Activated T-helper 1 cell treated with Interleukin-2 at 50 U/mL for 16 hours (primary cell): ENCODE measurements at places on chromosomes 5 and 9.

GRCh38 chr9:36995927-36996705 lies 38.0 kb downstream of the PAX5 start:
- DNase-seq = peak; percentile 29

DNA sequence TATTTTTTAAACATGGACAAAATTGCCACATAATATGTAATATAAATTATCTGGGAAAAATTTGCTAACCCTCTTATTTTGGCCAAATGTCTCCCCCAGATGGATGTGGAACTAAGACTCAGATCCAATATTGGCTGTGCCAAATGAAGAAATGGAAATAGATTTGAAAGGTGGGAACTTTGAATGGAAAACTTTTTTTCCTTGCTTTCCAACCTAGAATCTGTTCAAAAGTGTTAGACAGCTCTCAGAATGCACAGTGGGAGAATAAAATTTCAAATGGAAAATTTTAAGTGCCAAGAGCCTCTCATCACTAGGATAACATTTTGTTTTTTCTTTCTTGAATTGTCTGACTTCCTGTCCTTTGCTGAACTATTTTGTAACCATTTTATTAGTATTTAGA lies 142.6 kb upstream of the GAS1 start:
- DNase-seq = no peak

DNA sequence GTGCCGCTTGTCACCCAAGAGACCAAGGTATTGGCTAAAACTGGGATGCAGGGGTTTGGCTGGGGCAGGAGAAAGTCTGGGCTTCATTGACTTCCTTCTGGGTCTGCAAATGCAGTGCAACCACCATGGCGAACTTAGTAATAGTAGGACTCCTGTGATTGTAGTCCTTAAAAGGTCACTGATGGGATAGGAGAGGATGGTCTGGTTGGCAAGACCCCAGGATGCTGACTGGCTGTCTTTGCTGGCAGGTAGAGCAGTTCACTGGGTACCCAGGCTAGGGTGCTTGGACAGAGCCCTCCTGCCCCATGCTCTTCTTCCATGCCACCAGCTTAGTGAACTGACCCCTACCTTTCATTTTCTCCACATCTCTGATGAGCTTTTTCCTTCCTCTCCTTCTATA lies 37.2 kb downstream of the ANGPTL2 start:
- no peak for DNase-seq

DNA sequence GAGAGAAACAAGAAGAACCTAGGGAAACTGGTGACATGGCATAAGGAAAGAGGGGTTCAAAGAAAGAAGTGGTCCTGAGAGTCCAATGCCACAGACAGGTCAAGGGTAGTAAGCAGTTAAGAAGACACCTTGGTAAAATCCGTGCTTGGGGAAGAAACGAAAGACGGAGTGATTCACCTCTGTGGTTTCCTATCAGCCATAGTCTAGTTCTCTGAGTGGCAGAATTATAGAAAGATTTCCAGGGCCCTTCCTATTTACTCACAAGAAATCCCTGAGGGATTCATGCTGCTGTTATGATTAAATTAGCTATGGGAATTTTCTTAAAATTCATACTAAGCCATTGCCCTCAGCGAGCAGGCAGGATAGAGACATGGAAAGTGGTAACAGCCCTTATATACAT lies 31.7 kb downstream of the IL33 start:
- no peak for DNase-seq

GRCh38 chr5:109177227-109177626 lies 232.5 kb downstream of the PJA2 start:
- no peak for DNase-seq

DNA sequence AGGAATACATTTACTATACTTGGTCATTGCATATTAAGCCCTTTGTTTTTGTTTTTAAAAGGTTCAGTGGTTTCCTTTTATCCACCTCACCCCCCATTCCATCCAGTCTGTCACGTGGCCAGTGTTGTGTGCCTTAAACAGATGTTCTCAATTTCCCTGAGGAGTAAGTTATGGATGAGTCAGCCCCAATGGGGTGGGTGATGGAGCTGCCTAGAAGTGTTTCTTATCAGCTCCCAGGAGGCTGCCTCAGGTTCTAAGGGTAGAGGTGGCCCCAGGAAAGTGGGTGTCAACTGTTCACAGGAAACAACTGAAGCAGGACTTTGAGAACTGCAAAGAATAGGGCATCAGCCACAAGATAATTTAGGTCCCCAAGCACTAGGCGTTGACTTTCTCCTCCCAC lies 41.1 kb downstream of the ACTBL2 start:
- DNase-seq = no peak
